ENCODE measurements at places on chromosomes 6 and 20.

DNA sequence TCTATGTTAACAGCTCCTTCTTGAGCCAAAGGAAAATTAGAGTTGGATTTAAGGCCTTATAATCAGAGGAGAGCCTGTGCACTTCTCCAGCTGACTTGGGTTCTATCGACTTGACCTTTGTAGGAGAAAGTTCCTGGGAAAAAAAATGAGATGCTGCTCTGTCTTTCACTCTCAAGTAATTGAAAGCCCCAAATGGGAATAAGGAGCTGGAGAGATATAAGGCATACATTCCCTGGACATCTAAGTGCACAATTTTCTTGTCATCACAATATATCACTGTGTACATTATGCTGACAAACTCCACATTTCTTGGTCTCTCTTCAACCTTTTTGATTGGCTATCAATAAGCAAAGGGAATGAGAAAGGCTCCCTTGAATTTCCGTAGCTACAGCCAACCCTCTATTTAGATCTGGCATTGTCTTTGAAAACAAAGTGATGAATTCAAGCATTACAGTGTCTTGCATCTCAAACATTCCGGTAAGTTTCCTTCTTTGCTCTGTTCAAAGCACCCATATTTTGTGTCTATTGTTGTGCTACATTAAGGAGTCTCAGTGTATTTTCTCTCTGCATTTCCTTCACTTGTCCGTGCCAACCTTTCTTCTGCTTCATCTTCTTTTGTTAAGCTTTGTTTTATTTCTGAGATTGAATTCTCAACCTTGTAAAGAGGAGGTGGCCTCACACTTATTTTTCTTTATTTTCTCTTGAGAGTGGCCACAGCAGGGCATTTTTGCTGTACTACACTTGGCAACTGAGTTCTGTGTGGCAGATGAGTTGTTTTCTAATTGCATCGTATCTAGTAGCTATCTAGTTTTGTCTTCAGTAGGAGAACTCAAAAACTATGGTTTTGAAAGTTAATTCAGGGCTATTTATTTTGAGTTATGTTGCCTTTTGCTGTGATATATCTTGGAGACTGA, 450.3 kb upstream of the MAN1A1 start:
- no peak for DNase-seq

DNA sequence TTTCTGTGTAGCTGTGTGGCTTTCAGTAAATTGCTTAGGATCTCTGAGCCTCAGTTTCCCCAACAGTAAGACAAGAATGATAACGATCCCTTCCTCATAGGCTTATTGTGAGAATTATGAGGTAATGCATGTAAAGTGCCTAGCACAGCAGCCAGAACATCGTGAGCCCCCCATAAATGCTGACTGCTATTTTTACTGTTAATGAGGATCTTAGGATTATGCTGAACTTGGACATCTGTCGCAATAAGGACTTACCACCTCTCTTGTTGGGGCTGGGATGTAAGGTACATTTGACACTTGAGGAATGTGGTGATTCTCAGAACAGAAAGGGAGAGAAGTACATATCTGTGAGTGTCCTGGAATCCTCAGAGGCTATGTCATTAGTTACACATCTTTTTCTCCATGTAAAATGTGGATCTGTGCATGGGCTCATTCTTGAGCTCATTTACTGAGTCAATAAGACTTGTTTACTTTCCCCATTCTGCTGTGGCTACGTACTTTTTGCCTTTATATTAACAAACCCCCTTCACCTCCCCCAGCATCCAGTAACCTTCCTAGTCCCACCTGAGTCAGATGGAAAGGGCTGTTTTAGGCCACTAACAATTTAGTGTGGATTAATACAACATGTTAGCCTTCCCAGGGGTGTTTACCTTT, 64.4 kb upstream of the PLEKHG1 start:
- DNase-seq, result no peak

DNA sequence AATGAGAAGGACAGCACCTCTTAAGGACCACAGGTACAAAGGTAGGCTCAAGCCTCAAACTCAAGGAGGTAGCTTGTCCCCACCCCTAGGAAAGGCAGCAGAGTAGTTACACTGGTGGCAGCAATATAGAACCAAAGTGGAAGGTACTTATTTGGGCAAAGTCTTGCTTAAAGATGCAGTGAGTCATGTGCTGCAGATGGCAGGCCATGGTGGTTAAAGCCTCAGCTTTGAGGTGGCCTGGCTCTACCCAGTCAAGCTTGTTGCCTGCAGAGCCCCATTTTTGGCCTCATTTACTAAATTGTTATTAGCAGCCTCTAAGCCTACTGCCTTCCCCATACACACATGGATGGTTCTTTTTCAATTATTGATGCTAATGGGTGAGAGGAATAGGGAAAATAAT, 146.0 kb downstream of the ELOVL4 start:
- no peak for DNase-seq

DNA sequence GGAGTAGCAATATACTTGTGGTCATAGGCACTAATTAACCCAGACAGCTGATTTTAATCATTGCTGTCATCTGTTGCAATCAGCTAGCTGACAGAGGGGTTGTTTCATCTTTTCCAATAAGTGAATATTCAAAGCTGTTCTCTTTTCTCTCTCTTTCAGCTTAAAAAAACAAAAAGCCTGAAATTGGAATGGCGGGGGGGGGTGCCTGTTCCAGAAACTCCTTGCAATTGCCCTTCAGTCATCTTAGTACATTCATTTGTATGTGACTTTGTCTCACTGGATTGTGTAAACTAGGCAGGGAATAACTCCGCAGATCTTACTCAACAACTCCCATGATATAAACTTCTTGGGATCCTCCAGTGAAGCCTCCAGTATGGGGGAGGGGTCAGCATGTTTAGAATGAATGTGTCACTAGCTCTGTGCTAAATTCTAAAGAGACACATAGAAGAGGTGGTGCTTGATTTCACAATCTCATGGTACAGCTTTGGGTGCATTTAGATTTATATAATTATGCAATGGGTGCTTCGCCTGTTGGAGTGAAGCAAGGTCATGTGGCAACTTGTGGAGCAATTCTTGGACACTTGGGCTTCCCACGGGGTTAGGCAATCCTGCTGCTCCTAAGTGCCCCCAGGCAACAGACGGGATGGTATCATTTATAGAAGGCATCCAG, 40.1 kb downstream of the SLC24A3 start:
- DNase-seq, result no peak

DNA sequence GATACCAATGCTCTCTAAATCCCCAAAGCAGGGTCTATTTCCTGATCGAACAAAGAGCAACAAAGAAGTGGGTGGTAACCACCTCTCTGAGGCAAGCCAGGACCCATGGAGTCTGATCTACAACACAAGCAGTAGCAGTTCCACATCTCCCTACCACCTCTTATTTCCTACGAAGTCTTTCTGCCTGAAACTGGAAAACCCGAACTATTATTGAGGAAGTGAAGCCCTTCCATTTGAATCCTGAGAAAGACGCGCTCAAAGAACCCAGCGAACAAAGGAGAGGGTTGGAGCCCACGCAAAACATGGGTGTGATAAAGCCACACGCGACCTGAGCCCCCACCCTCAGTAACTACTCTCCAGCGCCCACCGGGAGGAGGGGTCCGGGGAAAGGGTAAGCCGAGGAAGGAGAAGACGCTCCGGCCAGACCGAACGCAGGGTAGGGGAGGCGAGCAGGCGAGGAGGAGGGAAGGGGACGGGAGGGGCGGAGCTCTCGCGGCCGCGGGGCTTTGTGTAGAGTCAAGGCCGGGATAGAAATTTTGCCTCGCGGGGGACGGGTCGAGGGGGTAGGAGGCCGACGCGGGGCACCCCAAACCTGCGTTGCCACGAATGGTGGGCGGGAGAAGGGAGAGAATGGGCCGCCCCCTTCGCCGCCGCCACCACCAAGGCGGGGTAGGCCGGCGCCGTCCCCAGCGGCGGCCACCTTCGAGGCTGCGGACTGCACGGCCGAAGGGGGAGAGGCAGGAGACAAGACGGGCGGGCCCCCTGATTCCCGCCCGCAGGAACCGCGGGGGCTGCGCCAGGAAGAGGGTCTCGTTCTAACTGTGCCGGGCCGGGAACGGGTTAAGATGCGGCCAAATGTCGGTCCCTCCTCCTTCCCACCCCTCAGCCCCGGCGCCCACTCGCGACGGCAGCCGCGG, 802 bp downstream of the HDAC2 start:
- DNase-seq, result peak; percentile 54

DNA sequence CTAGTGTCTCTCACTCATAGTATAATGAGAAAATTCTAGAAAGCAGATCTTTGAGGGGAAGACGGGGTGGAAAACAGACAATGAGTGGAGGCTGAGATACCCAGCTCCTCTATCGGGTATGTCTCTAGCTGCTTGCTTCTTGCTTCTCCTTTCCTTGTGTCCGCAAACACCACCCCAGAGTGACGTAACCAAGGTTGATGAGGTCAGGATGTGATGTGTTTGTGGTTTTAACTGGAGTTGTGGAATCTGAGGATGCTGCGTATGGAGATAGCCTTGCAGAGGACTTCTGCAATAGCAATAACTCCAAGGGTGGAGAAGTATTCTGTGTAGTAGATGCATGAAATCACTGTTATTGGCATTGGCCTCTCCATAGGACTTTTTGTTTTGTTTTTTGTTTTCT, 132.7 kb upstream of the IFNGR1 start:
- DNase-seq, result no peak

DNA sequence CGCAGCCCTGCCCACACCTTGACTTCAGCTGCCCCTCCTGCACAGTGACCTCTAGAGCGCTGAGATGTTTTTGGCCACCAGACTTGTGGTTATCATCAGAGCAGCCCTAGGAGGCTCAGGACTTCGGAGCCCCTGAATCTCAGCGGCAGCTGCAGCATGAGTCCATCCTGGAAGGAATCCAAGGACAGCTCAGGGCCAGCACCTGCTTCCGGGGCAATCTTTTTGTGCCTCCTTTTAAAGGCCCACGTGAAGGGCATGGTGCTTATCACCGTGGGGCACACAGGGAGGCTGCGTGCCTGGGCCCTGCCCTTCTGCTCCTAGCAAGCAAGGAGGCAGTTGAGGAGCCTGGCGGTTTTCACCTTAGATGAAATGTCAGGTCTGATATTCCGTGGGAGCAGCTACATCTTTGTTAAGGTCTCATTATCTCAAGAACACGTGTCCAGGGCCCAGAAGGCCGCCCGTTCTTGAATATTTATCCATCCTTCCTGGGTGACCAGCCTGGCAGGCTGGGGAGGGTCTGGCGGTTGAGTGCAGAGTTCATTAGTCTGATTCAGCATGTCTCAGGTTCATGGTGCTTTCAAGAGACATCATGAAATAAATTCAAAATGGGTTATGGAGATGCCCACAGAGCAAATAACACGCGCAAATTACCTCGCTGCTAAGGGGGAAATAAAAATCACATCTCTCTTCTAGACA, 392.4 kb downstream of the TAF4 start:
- DNase-seq, result no peak

- DNase-seq, result peak; percentile 20
These were observed 1.4 kb downstream of the PIM1 start for GRCh38 chr6:37171201-37171969.

GRCh38 chr20:22789676-22790075, 205.3 kb upstream of the FOXA2 start:
- DNase-seq, result no peak

DNA sequence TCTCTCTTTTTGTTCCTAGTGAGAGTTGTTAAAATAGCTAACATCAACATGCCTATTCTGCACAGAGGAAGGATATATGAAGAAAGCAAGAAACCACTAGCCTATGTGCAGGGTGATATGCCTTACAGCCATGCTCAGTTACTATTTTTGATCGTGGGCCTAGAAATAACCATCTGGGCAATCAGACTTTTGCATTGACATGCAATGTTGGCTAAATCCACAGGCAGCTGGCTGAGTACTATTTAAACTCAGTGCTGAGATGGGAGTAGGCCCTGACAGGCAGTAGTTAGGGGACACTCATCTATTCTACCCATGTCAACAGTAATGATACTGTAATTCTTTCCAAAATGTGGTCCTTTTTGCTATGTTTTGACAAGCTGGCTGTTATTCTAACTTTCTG, 89.6 kb downstream of the HDGFL1 start:
- no peak for DNase-seq

DNA sequence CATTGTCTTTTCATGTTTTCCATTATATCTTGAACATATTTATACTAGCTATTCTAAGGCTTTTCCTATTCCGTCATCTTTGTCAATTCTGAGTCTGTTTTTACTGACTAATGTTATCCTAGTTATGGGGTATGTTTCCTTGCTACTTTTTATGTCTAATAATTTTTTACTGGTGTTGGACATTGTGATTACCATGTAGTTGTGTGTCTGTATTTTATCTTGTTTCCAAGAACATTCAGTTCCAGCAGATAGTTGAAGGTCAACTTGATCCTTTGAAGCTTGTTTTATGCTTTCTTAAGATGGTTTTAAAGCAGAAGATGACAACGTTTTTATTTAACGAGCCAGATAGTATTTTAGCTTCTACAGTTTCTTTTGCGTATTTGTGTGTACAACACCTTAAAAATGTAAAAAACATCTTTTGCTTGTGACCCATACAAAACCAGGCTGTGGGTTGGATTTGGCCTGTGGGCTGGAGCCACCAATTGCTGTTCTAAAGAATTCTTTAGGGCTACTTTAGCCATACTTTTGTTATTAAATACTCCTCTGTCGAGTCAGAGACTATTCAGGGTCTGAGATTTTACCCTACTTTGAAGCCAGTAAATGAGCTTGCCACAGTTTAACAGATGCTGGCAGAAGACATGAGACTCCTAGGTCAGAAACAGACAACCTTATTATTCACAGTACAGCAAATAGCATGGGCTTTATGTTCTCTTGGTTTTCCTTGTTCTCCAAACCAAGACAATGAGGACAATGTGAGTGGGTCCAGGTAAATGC, 38.7 kb upstream of the REV3L start:
- no peak for DNase-seq

DNA sequence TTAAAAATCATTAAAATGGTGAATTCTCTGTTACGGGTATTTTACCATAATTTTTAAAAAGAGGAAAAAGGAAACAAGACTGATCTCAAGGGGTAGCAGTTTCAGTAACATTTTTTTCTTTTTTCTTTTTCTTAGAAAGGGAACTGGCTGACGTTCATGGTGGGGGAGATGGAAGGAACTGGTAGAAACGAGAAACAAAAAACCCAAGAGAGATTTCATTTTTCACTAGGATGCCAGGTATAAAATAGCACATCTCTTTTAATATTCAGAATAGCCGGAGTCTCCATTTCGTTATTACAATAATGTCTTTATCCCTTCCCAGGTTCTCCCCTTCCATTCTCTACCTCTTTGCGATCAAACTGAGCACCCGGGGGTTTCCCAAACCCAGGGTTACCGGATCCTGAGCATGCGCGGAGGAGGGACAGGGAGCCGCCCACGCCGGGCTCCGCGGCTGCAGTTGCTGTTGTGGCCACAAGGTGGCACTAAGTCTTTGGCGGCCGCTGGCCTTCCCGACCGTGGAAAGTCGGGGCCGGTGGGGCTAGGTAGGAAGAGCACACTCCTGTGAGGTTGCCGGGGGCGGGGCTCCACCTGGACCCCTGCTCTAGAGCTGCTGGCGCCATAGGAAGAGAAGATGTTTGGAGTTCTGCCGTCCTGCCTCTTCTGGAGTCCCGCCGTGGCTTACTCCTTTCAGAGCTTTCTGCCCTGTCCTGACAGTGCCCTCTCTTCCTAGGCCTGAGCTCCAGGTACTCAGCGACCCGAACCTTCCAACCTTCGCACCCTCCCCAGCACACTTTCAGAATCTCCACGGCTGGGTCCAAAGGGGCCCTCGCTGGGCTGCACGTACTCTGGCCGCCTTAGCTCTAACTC, 146.8 kb downstream of the SH3BGRL2 start:
- no peak for DNase-seq
